ENCODE measurements at places on chromosomes 6 and 20. TPM values are rescaled to one million over a fixed set of nuclear protein-coding genes. Genes with fewer than 3 reads are reported as not detected.

The ERVFRD-1 gene
- total RNA-seq: not detected

DNA sequence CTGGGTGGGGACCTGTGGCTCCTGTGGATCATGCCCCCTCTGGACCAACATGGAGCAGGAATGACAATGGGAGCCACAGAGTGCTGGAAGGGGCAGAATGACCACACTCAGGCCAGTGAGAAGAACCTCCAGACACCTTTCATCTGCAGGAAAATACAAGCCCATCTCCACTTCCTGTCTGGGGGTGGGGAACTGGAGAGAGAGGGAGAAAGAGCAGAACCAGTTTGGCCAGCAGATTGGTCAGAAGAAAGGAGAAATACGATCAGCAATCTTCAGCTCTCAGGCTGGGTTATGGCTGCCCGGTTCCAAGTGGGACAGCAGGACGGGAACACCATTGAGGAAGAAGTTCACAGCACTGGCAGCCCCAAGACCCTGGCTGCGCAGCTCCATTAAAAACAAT lies 37.0 kb downstream of the BMP7 start:
- no peak for DNase-seq

DNA sequence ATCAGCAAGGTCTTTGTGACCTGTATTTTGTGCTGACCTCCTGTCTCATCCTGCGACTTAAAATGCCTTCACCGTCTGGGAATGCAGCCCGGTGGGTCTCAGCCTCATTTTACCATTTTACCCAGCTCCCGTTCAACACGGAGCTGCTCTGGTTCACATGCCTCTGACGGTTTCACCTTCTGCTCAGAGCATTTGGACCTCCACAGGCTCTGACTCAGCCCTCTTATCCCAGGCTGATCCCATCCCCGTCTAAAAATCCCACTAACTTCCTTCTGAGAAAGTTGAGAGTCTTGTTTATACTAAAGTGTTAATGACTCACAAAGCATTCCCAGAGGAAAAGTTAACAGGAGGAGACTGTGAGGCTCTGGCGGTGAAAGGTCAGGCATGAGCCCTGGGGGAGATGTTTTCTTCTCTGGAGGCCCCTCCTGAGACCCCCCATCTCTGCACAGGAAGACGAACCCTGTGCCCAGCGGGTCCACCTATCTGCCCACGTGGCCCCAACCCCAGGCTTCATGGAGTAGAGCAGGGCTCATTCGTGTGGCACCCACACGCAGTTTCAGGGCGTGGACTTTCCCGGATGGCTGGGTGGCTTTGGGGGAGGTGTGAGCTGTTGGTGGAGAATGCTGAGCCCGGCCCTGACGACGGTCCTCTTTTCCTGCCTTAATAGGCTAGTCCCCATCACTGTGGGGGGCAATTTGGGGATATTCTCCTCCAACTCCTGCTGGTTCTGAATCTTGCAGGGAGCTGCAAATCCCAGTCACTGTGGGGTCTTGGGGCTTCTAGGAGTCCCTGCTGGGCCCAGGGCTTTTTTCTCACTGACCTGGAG lies 3.3 kb upstream of the BIRC7 start:
- peak; percentile 86 for DNase-seq

GRCh38 chr6:90118069-90118468 lies 178.6 kb downstream of the BACH2 start:
- no peak for DNase-seq

DNA sequence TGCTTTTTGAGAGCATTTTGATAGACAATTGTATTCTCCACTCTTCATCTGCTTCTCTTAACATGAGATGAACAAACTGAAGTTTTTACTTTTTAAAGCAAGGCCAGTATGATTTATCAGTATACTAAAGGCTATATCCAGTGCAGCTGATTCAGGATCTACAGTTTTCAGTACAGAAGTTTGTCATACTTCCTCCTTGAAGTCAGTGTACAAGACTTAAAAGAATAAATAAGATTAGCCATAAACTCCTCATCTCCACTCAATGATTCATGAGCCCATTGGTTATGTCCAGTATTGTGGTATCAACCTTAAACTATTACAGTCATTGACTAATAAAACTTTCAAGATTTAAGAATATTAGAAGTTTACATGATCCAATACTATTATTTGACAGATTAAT lies 374.8 kb upstream of the EPHA7 start:
- DNase-seq: peak; percentile 37

The RPS6KA2 gene
- total RNA-seq: 45.1 TPM

The POLR3F gene
- 11.2 TPM for total RNA-seq

The GSTA2 gene
- 0.11 TPM for total RNA-seq

The TREM2 gene
- total RNA-seq: not detected

The PSORS1C1 gene
- 0.22 TPM for total RNA-seq

The DSP gene
- 108 TPM for total RNA-seq

- peak; percentile 32 for DNase-seq
Observed at GRCh38 chr6:88992741-88993552, 29.5 kb upstream of the RNGTT start.

DNA sequence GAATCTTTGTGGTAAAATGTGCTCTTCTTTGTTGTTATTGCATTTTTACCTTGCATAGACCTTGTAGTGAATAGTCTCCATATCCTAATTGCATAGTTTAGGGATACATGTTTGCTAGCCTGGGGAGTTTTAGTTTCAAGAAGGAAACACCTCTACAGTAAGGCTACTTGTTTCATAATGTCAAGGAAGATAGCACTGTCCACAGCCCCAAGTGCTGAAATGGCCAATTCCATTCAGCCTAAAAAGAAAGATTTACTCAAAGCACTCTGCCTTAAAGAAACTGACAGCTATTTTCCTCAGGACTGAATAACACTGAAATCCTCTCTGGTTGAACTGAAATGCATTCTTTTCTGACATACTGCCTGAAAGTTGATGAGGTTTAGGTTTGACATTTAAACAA lies 2.6 kb downstream of the HCRTR2 start:
- peak; percentile 8 for DNase-seq

The EBF4 gene
- 0.76 TPM for total RNA-seq

The HRH3 gene
- total RNA-seq: not detected

GRCh38 chr6:166954118-166954713 lies 2.1 kb downstream of the RNASET2 start:
- DNase-seq: no peak

The METTL24 gene
- total RNA-seq: not detected

GRCh38 chr6:120122401-120122800 lies 772.8 kb upstream of the MAN1A1 start:
- DNase-seq: no peak

The NOL4L gene
- total RNA-seq: 8.7 TPM

The TP53TG5 gene
- not detected for total RNA-seq

GRCh38 chr20:38731738-38732113 lies 7.4 kb downstream of the SLC32A1 start:
- DNase-seq: no peak

The CYP21A2 gene
- total RNA-seq: not detected

Measured in GM23248 (cell line).